Spleen (tissue), 13 donors: ENCODE measurements at places on chromosomes 6 and 20. TPM values are rescaled to one million over a fixed set of nuclear protein-coding genes. Genes with fewer than 3 reads are reported as not detected.
A peak's percentile ranks its signal among the peaks of the same experiment; 100 is the strongest.

ISM1 gene
- 1.6 TPM for polyA plus RNA-seq

DNA sequence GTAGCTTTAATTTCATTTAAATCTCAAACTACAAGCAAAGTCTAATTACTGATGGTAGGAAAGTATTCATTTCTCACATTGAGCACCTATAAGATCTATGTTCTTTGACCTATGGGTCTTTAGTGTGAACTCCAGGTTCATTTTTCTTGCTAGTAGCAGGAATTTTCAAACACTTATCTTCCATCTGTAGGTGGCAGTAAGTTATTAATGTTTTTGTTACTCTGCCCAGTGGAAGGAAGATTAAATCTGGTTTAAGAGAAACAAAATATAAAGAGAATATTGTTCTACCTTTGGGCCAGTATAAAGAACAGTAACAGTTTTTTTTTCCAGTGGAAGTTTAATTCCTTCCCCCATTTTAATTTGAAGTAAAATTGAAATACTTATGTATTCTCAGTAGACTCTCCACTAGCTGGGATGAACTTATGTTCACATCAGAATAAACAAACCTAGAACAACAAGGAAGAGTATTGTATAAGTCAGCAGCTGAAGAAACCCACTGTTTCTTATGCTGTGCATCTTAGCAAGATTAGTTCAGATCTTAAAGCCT is 328.2 kb downstream of the PHF3 start:
- no peaks in the 10 kb centered on the region for H3K4me1 ChIP-seq
- H3K27me3 ChIP-seq, result no peaks in the 10 kb centered on the region
- H3K27ac ChIP-seq, result no peak overlapping the region
- no peaks in the 10 kb centered on the region for H3K36me3 ChIP-seq
- H3K4me3 ChIP-seq, result no peak overlapping the region

GRCh38 chr20:33832103-33832804 is 21.1 kb downstream of the CHMP4B start:
- no peak overlapping the region for H3K4me3 ChIP-seq
- no peak for DNase-seq
- H3K36me3 ChIP-seq, result no peaks in the 10 kb centered on the region
- H3K27ac ChIP-seq, result no peak overlapping the region
- no peaks in the 10 kb centered on the region for H3K27me3 ChIP-seq
- peaks cover 91% of the 10 kb centered on the region for H3K4me1 ChIP-seq

- H3K27me3 ChIP-seq, result no peaks in the 10 kb centered on the region
- DNase-seq, result no peak
- no peak overlapping the region for H3K4me3 ChIP-seq
- no peak overlapping the region for H3K27ac ChIP-seq
- no peaks in the 10 kb centered on the region for H3K4me1 ChIP-seq
Observed at GRCh38 chr6:162379757-162380409, 347.7 kb downstream of the PRKN start.

DNA sequence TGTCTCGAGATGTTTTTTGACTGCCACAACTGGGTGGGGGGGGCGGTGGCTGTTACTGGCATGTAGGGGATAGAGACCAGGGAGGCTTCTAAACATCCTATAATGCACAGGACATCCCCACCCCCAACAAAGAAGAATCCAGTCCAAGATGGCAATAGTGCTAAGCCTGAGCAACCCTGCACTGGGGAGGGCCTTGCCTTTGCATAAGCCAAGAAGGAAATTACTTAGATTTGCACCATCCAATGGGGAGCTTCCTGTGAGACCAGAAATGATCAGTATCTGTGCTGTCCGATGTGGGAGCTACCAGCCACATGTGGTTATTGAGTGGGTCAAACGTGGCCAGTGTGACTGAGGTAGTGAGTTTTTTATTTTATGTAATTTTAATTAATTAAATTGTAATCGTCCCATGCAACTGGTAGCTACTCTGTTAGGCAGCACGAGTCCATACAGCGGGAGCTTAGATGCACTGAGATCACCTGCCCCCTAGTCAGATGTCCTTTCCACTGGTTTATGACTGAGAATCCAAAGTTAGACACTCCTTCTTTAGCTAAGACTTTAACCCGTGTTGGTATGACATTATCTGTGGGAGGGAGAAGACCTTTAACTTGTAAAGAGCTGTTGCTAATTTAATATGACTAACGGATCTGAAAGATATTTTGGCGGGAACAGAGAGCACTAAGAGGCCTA is 97.4 kb upstream of the NEDD9 start:
- peaks cover 77% of the 10 kb centered on the region for H3K4me1 ChIP-seq
- no peaks in the 10 kb centered on the region for H3K36me3 ChIP-seq
- DNase-seq, result no peak
- no peaks in the 10 kb centered on the region for H3K27me3 ChIP-seq
- no peak overlapping the region for H3K4me3 ChIP-seq

- DNase-seq, result no peak
- no peak overlapping the region for H3K4me3 ChIP-seq
- H3K4me1 ChIP-seq, result no peaks in the 10 kb centered on the region
- peak overlapping the region; percentile 25 for H3K27ac ChIP-seq
- no peaks in the 10 kb centered on the region for H3K36me3 ChIP-seq
Observed at GRCh38 chr6:39610221-39610620, 115.0 kb downstream of the KIF6 start.

- peaks cover 72% of the 10 kb centered on the region for H3K4me1 ChIP-seq
- peak; percentile 92 for DNase-seq
- peaks cover 19% of the 10 kb centered on the region for H3K36me3 ChIP-seq
- H3K27me3 ChIP-seq, result no peaks in the 10 kb centered on the region
- no peak overlapping the region for H3K4me3 ChIP-seq
Observed at GRCh38 chr20:50146732-50147662, 6.5 kb downstream of the PEDS1 start.
